Fibroblast of villous mesenchyme (primary cell): ENCODE measurements at places on chromosomes 5 and 9. TPM values are rescaled to one million over a fixed set of nuclear protein-coding genes. Genes with fewer than 3 reads are reported as not detected.

ANKRD31 gene
- under 0.01 and 0.32 TPM in 2 replicates for total RNA-seq

ANKRD18B gene
- total RNA-seq: 0.97 TPM in 1 of 2 replicates, not detected in the other

PDE6A gene
- under 0.01 TPM in 1 of 2 replicates, not detected in the other for total RNA-seq

DNA sequence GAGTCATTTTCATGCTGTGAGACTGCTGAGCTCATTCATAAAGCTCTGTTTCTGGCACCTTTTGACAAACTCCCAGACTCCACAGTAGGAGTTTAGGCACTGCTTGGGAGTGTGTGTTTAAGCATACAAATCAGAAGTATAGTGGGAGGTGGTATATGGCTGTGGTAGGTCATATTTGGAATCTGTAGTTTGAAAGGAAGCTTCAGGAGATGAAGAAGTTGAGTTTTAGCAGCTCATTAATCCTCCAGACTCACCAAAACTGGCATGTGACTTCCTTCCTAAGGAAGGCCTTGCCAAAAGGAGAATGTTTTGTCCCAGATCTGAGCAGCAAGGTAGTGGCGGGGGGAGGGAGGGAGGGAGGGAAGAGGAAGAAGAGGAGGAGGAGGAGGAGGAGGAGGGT lies 52.8 kb downstream of the SAXO1 start:
- no peak for DNase-seq

DNA sequence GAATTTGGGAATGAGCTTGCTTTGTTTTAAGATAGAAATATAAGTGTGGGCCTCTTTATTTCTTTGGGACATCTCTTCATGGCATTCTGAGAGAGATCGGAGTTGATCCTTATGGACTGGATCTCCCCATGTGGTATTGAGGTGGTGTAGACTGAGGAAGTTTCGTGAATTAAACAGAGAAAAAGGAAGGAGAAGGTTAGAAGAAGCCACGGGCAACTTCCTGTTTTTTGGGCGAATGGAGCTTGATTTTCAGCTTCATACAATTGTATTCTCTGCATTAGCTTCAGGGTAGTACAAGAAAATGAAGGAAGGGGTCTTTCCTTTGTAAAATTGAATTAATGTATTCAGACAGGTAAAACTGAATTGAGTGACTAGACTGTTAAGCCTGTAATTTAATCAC lies 70.5 kb upstream of the HMHB1 start:
- DNase-seq: no peak
